ENCODE measurements at places on chromosomes 11 and 22.

GRCh38 chr11:74265256-74265655 is 46.2 kb downstream of the P4HA3 start:
- DNase-seq: no peak

GRCh38 chr11:120068114-120068573 is 69.8 kb downstream of the TRIM29 start:
- DNase-seq: no peak

GRCh38 chr11:134397304-134398078 is 14.6 kb downstream of the B3GAT1 start:
- DNase-seq: no peak

- no peak for DNase-seq
Measured at GRCh38 chr11:21465203-21465602, 727.7 kb upstream of the ANO5 start.

DNA sequence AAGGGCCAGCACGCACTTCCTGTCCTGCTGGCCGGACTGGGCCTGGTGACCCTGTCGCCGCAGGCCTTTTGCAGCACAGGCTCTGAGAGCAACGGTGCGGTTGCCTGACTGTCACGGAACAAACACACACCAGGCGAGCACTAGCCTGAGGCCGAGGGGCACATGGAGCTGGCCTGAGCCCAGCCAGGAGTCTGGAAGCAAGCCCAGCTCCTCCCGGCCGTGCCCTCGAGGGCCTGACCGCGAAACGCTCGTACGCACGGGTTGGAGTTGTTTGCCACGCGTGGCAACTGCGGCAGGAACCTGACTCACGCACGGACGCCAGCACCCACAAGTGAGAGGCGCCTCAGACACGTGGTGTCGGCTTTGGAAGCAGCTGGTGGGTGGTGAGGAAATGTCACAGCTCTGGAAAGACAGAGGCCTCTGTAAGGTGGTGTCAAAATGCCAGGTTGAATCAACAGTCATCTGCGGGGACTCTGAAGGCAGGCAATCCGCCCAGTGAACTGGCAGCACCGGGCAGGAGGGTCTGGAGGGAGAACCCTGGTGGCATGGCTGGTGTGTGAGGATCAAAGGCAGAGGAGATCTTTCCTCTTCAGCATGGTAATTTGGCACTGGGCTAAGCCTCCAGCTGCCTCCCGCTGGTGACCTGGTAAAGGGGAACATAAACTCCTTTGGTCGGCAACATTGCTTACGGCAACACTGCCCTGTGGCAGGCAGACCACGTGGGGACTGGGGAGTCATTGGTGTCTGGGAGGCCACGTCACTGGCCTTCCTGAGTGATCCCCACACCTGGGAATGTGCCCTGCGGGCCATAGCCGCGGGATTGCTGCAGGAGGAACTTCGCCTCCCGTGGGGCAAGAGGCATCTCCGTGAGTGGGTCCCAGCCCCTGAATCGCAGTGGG is 15.3 kb upstream of the IL17REL start:
- no peak for DNase-seq

DNA sequence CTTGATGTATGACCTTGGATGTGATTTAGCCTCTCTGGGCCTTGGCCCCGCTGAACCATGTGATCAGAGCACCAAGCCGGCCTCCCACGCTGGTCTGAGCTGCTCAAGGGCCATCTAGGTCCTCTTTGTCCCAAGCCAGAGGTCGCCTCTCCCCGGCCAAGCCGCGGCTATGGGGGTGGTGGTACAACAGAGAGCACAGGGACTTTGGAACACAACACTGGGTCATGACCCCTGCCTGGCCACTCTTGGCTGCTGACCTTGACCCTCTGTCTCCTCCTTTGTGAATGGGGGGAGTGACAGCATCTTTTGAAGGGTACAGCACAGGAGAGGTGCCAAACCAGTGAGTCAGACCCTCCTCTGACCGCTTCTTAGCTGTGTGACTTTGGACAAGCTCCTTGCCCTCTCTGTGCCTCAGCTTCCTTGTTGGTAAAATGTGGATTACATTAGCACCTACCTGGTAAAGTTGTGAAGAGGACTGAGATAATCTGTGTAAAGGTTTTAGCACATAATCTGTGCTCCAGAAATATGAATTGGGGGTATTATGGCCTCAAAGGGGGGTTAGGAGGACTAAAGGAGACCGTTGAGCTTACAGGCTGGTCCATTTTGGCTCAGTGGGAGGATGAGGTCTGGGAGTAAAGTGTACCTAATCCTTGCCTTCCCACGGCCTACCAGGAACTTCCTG is 4.7 kb downstream of the SCYL1 start:
- DNase-seq: no peak

DNA sequence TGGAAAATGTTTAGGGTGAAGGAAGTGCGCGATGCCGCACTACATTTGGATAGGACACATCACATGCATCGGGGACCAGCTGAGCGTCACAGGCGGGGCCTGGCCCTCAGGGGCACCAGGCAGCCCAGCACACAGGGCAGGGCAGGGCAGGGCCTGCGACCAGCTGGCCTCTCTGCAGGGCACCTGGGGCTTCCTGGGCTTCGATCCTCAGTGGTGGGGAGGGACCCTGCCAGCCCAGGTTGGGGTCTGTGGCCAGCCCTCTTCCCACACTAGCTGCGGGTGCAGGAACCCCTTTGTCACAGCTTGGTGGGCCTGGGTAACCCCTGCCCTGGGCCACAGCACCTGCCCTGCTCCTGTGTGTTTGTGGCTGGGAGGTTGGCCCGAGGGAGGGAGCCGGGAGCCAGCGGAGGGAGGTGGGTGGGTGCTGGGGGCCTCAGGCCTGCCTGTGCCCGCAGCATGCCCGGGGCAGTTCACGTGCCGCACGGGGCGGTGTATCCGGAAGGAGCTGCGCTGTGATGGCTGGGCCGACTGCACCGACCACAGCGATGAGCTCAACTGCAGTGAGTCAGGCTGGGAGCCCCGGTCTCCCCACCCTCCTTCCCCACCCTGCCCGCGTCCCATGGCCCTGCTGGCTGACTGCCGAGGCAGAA is 37.9 kb downstream of the ST14 start:
- no peak for DNase-seq

DNA sequence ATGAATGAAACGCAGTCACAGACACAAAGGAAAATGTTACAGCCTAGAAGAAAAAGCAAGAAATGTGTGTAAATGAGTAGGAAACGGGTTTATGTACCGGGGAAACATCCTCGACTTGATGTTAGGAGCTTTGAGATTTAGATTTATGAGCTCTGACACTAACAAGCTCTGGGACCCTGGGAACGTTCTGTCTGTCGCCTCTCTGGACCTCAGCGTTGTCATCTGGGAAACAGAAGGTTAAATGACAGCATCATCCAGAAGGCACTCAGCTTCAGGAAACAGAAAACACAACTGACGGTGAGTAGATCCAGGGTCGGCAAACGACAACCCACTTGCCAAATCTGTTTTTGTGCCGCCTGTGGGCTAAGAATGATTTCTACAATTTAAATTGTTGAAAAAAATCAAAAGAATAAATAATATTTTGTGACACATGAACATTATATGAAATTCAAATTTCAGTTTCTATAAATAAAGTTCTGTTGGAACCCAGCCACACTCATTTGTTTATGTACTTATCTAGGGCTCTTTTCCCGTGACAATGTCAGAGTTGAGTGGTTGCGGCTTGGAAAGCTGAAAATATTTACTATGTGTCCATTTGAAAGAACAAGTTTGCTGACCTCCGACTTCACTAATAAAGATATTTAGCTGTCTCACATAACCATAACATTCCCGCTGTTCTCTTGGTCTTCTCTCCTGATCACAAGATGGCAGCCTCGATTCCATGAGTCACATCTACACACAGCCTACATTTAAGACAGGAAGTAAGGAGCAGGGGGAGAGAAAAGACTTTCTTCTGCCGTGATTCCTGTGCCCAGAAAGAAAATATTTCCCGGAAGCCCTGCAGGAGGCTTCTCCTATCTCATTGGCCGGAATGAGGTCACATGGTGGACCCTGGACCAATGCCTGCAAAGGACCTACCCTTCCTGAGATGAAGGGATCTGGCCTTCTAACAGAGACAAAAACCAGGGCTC is 47.1 kb upstream of the SYT13 start:
- DNase-seq: no peak

DNA sequence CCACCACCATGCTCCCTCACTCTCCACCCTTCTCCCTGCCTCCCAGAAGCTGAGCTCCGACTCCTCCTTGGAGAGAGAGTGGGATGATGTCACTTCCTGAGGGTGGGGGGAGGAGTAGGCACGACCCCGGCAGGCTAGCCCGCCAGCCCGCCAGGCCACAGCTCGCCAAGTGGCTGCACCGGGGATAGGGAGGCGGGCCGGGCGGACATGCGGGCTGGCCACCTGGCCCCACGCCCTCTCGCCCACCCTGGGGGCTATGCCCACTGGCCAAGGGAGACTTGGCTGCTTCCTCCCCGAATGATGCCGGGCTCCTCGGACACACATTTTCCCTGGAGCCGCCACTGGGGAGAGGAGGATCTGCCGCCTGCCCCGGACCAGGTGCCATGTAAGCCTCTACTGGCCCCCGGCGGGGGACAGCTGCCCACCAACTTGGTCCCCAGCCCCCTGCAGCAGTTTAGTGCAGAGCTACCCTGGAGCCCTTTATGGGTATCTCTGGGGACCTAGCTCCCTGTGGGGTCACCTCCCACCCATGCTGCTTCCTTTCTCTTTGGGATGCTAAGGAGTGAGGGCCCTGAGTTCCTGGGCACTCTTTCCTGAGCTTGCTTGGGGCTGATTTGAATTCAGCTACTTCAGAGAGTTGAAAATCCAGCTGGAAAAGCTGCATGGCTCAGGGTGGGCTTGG is 33.7 kb upstream of the MYRF start:
- DNase-seq: no peak

GRCh38 chr22:25008666-25009065 is 56.1 kb downstream of the KIAA1671 start:
- DNase-seq: no peak

- no peak for DNase-seq
Measured at GRCh38 chr11:27909386-27909785, 198.6 kb downstream of the KIF18A start.

GRCh38 chr11:126341760-126342161 is 13.7 kb upstream of the ST3GAL4 start:
- no peak for DNase-seq

DNA sequence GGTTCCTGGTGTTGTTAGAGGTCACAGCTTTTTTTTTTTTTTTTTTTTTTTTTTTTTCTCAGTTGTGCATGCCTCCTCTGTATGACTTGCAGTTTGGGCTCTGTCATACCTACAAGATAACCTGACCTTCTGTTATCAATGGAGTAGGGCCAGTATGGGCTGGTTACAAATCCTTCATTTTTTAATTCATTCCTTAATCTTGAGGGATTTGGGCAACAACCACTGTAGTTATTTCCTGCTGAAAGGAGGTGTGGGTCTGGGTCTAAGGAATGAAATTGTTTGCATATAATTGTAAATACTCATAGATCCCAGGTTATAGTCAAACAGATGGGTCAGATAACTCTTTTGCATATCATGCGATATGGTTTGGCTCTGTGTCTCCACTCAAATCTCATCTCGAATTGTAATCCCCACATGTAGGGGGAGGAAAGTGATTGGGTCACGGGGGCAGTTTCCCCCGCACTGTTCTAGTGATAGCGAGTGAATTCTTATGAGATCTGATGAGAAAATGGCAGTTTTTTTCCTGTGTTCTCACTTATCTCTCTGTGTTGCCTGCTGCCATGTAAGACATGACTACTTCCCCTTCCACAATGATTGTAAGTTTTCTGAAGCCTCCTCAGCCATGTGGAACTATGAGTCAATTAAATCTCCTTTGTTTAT is 14.1 kb upstream of the GLYAT start:
- no peak for DNase-seq

DNA sequence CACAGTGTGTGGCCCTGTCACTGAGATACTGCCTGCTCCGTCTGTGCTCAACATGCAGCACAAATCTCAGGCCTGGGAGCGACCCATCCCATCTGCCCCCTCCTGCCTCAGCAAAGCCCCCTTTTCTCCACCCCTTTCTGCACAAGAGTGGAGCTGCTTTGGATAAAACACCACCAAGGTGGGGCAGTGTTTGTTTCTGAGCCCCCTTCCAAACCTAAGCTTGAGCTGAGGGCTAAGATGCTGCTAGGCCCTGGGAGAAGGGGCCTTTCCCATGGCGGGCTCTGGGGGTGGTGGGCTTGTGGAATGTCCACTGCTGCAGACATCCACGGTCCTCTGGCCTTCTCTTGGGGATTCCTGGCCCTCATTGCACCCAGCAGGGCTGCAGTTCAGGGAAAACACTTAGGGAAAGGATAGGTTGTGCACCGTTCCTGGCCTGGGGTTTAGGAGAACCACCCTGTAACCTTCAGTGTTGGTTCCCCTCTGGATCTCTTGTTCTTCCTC is 594.1 kb downstream of the TBC1D22A start:
- no peak for DNase-seq

- DNase-seq: peak; percentile 4
Measured at GRCh38 chr22:47173535-47174021, 411.1 kb downstream of the TBC1D22A start.

GRCh38 chr11:116107229-116107628 is 603.0 kb upstream of the CADM1 start:
- no peak for DNase-seq

- no peak for DNase-seq
Measured at GRCh38 chr11:35276396-35277145, 137.6 kb downstream of the CD44 start.

GRCh38 chr11:5285703-5286340 is 15.9 kb downstream of the OR51B4 start:
- no peak for DNase-seq

DNA sequence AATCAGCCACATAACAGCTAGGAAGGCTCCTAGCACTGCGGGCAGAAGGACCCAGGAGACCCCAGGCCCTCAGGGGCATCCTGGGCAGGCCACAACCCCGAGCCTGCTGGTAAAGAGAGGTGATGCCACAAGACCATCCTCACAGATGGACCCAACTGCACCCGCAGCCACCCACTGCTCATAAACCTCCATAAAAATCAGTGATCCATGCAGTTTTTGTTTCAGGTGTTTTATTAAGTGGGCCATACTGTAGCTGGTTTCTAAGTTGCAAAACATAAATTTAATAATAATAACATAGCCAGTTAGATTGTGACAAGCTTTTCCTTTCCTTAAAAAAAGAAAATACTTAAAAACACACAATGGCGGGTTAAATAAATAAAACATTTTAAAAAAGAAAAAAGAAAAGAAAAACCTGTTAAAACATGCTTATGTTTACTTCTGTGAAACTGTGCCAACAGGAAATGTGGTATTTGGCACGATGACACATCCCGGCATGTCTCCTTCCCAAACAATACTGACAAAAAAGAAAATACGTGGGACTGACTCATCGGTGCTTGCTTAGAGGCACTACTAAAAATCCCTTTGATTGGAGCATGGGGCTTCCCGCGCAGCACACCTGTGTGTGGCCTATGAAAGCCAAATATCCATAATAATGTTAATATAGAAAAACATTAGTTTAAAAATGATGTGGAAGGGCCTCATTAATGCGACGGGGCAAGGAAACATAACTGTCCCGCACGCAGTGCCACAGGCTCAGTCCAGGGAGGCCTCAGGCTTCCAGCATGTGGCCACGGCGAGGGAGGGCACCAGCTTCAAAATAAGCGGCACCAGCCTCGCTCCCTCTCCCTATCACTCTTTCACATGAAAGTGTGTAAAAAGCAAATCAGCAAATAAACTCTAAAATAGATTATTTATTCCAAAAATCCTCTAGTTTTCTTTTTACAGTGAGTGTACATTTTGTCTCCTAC is 47.5 kb upstream of the SCUBE2 start:
- DNase-seq: peak; percentile 19

- no peak for DNase-seq
Measured at GRCh38 chr11:60459345-60459744, 3.7 kb downstream of the MS4A1 start.

- DNase-seq: no peak
Measured at GRCh38 chr11:116376547-116376946, 396.2 kb downstream of the BUD13 start.
